Stimulated activated naive CD4-positive, alpha-beta T cell treated with Interleukin-2 at 50 U/mL for 16 hours (primary cell): ENCODE measurements at places on chromosomes 16 and 17.

DNA sequence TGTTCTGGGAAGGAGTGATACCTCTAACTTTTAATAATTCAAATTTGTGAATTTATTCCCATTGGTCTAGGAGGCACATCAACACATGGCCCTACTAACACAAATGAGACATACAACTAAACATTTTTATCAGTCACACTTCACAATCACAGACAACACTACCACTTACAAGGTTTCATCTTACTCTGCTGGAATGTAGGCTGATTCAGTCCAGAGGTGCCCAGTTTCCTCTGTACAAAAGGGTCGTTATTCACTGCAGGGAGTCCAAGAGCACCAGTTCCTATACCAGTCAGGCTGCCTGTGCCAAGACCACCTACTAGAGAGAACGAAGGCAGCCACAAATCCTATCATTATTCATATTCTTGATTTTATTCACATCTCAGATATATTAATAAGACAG is 41.4 kb downstream of the SETD6 start:
- no peak for DNase-seq

- no peak for DNase-seq
Measured at GRCh38 chr16:83959656-83960434, 6.8 kb downstream of the OSGIN1 start.

GRCh38 chr17:70938336-70938735 is 769.0 kb downstream of the KCNJ2 start:
- no peak for DNase-seq

GRCh38 chr16:27718201-27719105 is 168.5 kb downstream of the KATNIP start:
- no peak for DNase-seq

- DNase-seq: no peak
Measured at GRCh38 chr17:45973946-45974859, 24.8 kb upstream of the STH start.

- no peak for DNase-seq
Measured at GRCh38 chr16:86216591-86216990, 293.7 kb upstream of the FOXF1 start.

GRCh38 chr17:32875923-32876416 is 954 bp downstream of the MYO1D start:
- DNase-seq: no peak

- DNase-seq: no peak
Measured at GRCh38 chr17:21549107-21549687, 143.1 kb upstream of the KCNJ18 start.

GRCh38 chr17:51948128-51948527 is 210.4 kb downstream of the CA10 start:
- no peak for DNase-seq

DNA sequence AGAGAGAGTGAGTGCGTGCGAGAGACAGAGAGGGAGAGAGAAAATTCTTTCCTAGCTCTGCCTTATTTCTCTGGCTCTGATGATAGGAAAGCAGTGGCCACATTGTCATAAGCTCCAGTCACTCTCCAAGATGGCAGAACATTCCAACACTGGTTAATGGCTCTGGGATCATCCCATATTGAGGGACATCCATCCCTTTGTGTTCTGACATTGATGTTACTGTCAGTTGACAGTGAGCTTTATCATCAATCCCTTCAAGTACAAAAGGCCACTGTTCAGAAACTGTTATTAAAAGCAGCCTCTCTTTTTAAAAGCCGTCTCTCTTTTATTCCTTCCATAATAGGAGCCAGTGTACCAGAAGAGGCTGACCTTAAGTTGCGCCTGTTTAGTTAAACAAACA is 1084.9 kb upstream of the RBFOX1 start:
- no peak for DNase-seq

GRCh38 chr16:84552135-84552534 is 47.7 kb upstream of the MEAK7 start:
- DNase-seq: no peak

DNA sequence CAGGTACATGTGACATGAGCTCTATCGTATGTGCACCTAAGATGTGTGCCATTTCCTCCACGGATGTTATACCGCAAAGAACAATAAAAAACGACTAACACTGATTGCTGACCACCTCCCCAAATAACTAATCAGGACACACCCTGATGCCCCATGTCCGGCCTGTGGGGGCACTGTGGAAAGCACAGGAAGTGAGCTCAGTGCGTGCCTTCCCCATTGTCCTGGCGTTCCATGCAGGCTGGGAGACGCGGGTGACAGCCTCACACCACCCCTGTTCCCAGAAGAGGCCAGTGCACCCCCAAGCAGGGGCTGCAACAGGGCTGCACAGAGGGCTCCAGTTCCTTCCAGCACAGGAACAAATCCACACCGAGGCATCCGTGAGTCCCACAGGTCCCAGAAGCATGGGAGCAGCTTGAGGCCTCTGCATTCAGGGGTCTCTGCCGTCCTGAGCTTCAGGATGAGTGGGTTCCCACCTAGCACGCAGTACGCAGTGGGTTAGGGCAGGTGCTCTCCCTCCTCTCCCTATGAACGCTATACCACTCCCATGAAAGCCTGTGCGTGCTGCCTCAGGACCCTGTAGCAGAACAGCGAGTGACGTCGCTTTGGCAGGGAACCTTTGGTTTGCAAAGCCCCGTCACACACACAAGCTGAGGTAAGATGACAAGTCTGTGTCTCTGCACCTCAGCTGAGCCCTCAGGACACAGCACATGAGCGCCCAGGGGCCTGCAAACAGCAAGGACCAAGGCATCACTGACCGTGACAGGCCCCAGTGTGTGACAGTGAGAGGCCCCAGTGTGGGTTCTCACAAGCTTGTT is 117.7 kb downstream of the ZNF778 start:
- no peak for DNase-seq

GRCh38 chr17:31339906-31340661 is 18.7 kb upstream of the EVI2A start:
- no peak for DNase-seq

GRCh38 chr17:41652461-41652970 is 28.1 kb upstream of the KRT17 start:
- no peak for DNase-seq

DNA sequence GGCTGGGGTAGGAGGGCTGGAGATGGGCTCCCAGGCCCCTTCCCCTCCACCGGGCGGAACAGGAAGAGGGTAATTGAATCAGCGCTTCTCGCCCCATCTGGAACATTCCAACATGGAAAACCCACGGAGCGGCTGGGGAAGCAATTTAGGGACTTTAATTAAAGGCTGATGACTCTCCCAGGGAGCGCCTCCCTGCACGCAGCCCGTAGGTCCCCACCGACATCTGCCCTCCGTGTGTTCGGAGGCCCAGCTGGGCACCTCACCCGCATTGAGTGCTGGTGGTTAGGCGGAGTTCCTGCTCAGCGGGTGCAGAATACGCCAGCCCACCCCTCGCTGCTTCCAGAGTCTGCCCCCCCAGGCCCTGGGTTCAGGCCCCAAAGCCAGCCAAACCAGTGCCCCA is 10.0 kb downstream of the HS3ST6 start:
- DNase-seq: no peak

DNA sequence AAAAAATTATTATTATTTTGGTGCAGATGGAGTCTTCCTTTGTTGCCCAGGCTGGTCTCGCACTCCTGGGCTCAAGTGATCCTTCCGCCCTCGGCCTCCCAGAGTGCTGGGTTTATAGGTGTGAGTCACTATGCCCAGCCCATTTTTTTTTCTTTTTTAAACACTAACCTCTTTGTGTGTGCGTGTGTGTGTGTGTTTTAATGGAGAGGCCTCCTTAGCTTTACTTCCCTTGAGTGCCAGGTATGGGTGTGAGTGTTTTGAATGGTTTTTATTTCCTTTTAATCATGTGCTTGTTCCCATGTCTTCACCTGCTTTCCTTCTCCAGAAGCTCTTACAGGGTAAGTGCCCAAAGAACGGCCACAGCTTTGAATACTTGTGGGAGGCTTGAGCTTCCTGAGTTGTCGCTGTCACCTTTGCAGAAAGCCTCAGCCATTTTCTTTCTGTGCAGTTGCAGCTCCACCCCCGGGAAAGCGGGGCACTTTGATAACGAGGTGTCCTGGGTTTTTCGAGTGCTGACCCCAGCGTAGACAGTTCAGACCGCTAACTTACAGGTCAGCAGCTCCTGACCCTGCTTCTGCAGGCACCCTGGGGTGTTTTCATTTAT is 22.6 kb downstream of the AKAP1 start:
- no peak for DNase-seq

DNA sequence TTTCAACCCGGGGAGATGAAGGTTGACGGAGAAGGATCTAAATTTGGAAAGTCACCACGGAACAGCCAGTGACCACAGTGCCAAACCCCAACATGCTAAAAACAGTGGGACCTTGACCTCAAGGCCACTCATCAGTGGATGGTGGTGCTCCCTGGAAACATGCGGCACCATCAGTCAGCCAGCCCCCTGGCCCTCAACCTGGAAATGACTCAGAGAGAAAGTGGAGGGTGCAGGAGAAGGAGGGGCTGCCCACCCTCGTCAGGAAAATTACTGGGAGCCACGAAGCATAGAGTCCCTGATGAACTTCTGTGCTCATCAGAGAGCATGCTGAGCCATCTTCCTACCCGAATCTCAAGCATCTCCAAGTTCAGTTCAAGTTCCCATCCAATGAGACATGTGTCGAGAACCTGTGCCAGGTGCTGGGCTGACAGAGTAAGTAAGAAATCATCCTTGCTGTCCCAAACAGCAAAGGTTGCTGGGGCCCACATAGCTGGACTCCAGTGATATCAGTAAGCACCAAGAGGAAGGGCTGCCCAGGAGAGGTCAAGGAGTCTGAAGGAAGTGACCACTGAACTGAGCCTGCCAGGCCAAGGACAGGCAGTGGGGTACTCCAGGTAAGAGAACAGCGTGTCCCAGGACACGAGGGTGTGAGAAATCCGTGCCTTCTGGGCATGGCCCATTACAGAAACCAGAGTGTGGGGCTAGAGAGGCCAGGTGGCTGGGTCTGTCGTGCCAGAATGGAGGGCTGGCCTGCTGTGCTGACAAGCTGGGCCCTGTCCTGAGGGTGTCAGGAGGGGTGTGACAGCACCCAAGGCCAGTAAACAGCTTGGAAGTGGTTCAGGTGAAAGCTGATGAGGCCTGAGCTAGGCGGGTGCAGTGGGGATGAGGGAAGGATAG is 5.2 kb downstream of the PECAM1 start:
- no peak for DNase-seq

DNA sequence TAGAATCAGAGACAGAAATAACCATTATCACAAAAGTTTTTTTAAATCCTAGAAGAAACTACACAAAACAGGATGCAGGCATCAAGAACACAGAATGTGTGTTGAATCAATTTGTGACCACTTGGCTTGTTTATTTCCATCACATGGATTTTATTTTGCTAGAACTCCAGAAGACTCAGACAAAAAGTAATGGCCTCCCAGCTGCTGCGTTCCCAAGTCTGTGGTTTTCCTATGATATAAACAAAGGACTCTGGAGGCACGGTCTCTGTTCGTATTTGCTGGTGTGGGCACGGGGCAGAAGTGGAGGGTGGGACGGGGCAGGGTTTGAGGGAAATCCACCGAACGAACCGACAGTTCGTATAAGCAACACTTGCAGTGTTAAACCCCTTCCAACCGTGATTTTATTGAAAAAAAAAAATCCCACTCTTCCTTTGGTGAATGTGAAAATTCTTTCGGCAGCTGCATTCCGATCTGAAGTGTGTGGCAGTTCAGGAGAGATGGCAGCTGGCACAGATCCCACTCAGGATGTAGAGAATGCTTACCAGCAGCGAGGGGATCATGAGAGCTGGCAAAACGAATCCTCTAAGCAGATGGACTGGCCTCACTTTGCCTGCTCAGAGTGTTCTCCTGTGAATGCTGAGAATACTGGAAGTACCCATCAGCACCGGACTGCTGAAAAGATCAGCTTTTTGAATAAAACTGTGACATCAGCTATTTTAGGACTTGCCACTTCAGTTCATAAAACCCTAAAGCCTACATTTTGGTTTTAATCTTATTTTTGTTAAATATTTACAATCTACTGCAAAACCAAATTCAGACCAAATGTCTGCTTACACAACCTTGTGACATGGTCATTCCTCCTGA is 165.2 kb downstream of the VPS53 start:
- DNase-seq: no peak

GRCh38 chr17:60573236-60574051 is 26.5 kb upstream of the PPM1D start:
- DNase-seq: no peak

- DNase-seq: no peak
Measured at GRCh38 chr17:20284570-20285295, 182.6 kb downstream of the LGALS9B start.

DNA sequence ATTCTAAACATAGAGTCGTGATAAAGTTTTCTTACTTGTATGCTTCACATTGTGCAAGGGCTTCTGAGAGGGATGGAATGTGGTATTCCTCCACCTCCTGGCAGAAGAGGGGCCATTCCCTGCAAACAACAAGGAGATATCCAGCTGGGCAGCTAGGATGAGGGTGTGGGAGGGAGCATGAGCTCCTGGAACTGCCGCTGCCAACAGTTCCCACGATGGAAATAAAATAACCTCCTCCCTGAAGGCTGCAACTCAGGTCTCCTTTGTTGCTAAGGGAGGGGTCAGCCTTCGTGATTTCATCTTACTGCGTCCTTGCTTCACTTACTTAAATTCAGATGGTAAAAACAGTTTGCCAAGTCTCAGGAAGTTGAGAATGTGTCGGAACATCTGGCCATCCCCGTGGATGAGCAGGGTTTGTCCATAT is 15.6 kb downstream of the PLEKHG4 start:
- no peak for DNase-seq

GRCh38 chr17:36755586-36755985 is 154.2 kb downstream of the MRM1 start:
- peak; percentile 5 for DNase-seq

- DNase-seq: no peak
Measured at GRCh38 chr17:309361-309888, 43.2 kb downstream of the RPH3AL start.

- DNase-seq: no peak
Measured at GRCh38 chr16:76182041-76182635, 95.1 kb upstream of the CNTNAP4 start.

DNA sequence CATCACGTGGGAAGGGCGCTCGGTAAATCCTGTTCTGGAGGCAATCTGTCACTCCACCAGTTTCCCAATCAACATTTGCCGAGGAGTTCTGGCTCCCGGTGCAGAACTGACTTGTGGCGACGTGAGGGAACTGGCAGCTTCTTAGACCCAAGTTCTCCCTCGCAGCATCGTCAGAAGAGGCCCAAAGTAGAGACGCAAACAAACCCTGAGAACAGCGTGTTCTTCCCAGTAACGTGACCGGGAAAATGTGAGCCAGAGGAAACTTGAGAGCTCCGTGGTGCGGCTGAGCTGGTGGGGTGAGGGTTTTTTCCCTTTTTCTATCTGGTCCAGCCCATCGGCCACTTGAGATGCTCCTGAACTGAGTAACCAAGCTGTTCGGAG is 158.9 kb upstream of the CACNG5 start:
- DNase-seq: no peak
